ENCODE measurements at places on chromosomes 4 and X. TPM values are rescaled to one million over a fixed set of nuclear protein-coding genes. Genes with fewer than 3 reads are reported as not detected.

Gene FAM9C
- total RNA-seq, result not detected

Gene GPC4
- 25.3 TPM for total RNA-seq

Gene RHOXF2
- not detected for total RNA-seq

GRCh38 chr4:87973283-87974169 is 2.0 kb upstream of the SPP1 start:
- DNase-seq, result no peak

- no peak for DNase-seq
These were observed 34.1 kb downstream of the FNIP2 start for GRCh38 chr4:158802914-158803313.

DNA sequence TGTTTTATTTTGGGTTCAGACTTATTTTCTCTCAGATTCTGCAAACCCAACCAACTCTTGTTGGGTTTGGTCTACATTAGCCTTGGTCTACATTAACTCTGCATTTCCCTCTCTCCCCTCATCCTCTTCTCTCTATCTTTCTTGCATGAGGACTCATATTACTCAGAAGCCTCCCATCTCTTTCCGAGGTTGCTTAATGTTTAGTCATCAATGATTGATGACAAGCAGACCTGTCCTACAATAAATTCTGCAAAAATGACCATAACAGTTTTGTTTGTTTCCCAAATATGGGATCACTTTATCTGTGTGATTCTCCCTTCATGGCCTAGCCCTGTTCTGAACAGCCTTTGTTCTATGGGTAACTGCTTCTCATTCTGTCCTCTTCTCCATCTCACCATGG is 75.2 kb downstream of the GABRB1 start:
- no peak for DNase-seq

DNA sequence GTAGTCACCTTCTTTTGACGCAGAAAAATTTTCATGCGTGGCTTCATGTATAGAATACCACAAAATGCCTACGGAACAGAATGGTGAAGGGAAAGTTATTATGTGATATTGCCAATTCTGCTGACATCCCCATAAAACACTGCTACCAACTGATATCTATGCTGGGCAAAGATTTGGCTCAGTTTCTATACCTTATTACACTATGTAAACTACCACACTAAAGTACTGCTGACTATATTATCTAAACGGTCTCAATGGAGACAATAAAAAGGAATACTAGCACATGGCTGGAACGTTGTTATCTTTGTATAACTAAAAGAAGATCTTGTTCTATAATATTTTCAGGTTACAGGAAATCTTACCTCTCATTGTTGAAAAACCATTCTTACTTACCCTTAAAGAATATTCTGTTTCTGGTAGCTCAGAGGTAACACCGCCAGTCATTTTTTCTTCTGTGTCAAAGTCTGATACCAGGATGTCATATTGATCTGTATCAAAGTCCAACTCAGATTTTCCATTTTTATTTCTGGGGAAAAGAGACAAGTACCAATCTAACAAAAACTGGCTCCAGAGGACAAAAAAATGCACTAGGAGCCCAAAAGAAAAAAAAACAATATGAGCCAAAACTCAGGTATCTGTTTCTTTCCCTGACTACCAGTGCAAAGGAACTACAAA is 18.9 kb downstream of the MORC4 start:
- DNase-seq, result no peak

Data from sigmoid colon (tissue), 7 donors.